ENCODE measurements at places on chromosomes 1 and 21. TPM values are rescaled to one million over a fixed set of nuclear protein-coding genes. Genes with fewer than 3 reads are reported as not detected.

GRCh38 chr1:155518484-155518883 lies 44.1 kb downstream of the ASH1L start:
- DNase-seq: no peak

- no peak for DNase-seq
Observed at GRCh38 chr1:23424293-23425192, at the start of gene TCEA3. TSS of gene TCEA3 (minus strand) at chr1:23424748. CDS start at chr1:23424633, 115 bp downstream.

DNA sequence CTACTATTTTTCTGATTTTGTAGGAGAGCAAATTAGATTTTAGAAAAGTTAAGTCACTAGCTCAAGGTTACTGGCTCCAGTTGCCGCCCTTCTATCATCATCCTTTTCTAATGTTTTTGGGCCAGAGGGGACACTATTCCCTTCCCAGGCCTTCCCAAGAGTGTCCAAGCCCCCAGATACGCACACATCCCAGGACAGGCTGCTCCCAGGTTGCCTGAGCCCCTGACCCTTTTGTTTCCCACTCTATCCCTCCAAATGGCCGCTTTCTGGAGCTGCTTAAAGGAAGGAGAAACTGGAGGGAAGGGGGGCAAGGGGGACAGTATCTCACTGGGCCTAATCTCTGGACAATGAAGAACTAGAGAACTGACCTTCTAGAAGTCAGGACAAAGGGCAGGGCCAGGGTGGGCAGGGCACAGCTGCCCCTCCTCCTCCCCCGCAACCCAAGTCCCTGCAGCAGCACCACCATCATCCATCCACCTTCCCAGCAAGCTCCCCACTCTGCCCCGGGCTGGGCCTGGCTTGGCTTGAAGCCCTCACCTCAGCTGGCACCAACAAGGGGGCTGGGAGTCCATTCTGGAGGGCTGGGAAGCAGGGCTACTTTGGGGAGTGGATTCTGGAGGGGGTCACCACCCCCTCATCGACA lies 1.1 kb upstream of the MAP7D1 start:
- DNase-seq: no peak

- no peak for DNase-seq
Observed at GRCh38 chr1:88134983-88135921, 548.8 kb upstream of the PKN2 start.

GRCh38 chr1:160167580-160167979 lies 16.2 kb downstream of the ATP1A4 start:
- no peak for DNase-seq

DNA sequence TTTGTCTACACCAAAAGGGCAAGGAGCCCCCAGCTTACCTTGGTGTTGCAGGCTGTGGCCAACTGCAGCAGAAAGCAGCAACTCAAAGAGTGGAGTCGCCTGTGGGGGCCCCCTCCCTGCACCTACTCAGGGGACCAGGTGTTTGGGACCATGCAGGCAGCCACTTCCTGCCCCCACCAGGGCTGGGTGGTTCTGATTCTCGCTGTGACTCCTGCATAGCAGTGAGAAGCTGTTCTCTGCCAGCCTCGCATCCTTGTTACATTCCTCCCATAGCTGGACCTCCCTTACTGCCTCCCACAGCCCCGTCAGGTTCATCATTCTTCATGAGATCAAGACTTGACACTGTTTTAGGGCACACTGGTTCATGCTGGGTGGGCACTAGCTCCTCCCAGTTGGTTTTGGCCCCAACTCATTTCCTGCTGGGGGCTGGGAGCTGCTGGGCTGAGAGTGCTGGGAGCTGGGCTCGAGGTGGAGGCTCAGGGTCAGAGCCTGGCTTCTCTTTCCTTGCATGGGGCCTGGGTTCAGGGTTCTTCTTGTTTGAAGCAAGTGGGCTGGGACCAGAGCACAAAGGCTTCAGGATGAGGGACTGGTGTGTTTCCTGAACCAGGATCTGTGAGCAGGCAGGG lies 146.9 kb upstream of the C1orf174 start:
- no peak for DNase-seq

DNA sequence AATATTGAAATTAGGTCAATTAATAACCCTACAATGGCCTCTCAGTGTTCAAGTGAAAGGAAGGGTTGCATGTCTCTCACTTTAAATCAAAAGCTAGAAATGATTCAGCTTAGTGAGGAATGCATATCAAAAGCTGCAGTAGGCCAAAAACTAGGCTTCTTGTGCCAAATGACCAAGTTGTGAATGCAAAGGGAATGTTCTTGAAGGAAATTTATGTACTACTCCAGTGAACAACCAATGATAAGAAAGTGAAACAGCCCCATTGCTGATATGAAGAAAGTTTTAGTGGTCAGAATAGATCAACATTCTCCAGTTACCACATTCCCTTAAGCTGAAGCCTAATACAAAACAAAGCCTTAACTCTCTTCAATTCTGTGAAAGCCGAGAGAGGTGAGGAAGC lies 10.0 kb downstream of the MAEL start:
- DNase-seq: no peak

DNA sequence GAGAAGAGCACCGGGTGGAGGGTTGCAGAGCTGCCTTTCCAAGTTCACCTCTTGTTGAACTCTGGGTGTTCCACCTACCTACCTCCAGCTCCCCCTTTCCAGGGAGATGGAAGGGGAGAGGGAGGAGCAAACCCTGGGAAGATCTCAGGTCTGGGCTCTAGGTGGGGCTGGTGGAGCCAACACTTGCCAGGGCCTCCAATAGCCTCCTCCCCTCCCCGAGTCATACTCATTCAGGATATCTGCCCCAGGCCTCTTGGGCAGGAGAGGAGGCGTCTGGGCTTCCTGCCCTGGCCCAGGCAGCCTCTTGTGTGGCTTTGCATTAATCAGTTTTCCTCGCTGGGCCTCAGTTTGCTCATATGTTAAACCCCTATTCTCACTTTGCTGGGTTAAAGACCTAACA lies 13.4 kb downstream of the RAP1GAP start:
- no peak for DNase-seq

DNA sequence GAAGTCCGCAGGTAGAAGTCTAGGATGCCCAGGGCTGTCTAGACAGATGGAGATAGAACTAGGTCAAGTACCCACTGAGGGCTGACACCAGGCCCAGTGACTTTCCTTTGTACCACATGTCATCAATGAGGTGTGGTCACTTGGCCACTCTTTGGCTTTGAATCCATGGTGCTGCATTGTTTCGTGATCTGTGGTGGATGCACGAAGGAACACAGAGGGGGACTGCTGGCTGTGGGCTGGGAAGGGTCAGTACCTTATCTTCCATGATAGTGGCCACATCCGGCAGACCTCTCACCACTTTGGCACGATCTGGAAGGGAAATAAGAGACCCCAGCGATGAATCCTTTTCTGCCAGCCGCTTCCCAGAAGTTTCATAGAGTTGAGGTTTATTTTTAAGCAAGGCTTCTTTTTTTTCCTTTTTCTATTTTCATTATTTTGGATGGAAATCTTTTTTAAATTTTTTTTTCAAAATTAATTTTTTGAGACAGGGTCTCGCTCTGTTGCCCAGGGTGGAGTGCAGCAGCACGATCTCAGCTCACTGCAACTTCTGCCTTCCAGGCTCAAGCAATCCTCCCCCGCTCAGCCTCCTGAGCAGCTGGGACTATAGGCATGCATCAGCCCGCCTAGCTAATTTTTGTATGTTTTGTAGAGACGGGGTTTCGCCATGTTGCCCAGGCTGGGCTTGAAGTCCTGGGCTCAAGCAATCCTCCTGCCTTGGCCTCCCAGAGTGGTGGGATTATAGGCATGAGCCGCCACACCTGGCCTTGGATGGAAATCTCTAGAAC lies 53.1 kb downstream of the MYOM3 start:
- no peak for DNase-seq

The COL9A2 gene
- 16.7 TPM for total RNA-seq

The DNALI1 gene
- total RNA-seq: 2.6 TPM

The ECM1 gene
- 22.8 TPM for total RNA-seq

The CFHR3 gene
- total RNA-seq: 0.81 TPM

The DCDC2B gene
- not detected for total RNA-seq

The CR1 gene
- 5.0 TPM for total RNA-seq

The CLDN14 gene
- total RNA-seq: not detected
